ENCODE measurements at places on chromosomes 3 and 15.

DNA sequence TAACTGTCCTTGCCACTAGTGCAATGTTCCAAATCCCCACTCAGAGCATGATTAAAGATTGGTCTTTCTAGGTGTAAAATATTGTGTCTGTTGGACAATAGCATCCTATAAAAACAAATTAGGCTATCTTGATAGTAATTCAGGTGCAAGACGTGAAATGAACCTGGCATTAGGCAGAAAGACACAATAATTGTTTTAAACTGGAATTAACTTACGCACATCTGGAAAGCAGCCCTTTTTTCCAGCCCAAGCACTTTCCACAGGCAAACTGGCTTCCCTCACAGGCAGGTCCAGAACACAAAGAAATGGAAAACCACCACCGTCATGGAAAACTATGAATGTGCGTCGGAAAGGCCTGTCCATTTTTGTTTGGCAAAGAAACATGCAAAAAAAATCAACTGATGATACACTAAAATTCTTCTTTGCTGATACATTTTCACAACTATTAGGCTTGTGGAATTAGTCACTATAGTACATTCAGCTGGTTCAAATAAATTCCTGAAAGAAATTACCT is 474.7 kb upstream of the IL12A start:
- DNase-seq, result no peak

- no peak for DNase-seq
Measured at GRCh38 chr3:14179114-14179465, 473 bp downstream of the LSM3 start.

DNA sequence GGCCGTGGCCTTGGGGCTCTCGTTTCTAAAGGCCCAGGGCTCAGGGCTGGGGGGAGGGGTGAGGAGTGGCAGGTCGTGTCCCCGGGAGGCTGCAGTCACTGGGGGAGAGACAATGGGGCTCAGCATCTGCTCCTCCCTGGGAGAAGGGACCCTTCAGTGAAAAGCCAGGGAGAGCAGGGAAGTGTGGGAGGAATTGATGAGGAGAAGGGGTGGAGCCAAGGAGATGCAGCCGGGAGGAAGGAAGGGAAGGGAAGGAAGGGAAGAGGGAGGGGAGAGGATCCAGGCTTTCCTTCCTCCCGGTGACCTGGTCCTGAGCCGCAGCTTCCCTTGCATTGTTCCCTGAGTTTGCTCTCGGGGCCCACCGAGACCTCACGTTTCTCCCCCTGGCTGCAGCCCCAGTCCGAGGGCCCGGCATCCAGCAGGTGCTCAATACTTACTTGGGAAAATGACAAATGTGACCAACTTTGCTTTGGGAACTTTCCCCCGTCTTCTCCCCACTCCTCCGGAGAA is 1.4 kb upstream of the ZNF710 start:
- DNase-seq, result no peak

- no peak for DNase-seq
Measured at GRCh38 chr3:46981932-46982471, 2.5 kb downstream of the NBEAL2 start.

DNA sequence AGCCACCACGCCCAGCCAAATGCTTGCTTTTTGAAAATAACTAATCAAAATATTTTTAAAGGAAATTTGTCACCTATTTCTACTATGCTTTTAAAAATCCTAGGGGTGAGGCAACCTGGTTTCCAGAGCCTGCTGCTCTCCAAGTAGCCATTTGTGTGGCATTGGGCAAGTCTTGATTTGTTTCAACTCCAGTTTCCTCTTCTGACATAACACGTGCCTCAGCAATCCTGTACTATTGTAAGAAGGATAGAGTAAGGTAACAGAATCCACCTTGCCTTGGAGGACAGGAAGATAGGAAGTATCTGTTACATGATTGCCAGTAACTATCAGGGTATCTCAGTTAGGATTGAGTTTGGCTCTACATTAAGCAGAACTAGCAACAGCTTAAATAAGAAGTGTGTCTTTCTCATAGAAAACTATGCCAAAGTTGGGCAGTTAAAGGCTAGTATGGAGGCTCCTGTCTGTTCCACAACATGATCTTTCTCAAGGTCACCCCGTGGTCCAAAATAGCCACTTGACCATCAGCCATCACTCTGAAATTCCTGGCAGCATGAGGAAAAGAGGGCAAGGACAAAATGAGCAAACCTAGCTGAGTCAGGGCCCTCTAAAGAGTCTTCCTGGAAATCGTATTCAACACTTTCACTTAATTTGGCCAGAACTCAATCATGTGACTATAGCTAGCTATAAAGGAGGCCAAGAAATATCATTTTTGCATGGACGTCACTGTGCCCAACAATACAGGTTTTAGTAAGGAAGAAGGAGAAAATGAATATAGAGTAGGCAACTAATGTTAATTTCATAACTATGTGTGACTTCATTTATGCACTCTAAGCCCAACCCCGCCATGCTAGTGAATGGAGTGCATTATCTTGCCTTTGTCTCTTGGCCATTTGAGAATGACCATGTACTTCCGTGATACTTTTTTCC is 66.1 kb downstream of the HMG20A start:
- no peak for DNase-seq

GRCh38 chr15:82045179-82045891 is 483 bp downstream of the MEX3B start:
- no peak for DNase-seq

- no peak for DNase-seq
Measured at GRCh38 chr3:117865338-117865737, 1155.8 kb downstream of the TUSC7 start.

- DNase-seq, result no peak
Measured at GRCh38 chr3:32621466-32621865, 50.8 kb upstream of the DYNC1LI1 start.

DNA sequence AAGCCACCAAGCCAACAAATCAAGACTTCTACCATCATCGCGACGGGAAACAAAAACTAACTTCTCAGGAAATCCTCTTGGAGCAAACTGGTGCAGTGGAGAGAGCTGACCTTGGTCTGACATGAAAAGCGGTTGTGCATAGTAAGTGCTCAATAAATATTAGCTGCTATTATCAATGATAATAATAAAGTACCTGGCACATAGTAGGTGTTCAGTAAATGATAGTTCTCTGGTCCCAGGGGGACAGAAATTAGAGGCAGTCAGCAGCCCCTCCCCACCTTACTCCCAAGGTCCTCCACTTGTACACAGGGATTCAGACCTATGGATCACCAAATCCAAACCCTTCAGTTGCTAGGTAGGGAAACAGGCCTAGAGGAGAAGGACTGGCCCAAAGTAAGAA is 6.0 kb upstream of the CSK start:
- no peak for DNase-seq

DNA sequence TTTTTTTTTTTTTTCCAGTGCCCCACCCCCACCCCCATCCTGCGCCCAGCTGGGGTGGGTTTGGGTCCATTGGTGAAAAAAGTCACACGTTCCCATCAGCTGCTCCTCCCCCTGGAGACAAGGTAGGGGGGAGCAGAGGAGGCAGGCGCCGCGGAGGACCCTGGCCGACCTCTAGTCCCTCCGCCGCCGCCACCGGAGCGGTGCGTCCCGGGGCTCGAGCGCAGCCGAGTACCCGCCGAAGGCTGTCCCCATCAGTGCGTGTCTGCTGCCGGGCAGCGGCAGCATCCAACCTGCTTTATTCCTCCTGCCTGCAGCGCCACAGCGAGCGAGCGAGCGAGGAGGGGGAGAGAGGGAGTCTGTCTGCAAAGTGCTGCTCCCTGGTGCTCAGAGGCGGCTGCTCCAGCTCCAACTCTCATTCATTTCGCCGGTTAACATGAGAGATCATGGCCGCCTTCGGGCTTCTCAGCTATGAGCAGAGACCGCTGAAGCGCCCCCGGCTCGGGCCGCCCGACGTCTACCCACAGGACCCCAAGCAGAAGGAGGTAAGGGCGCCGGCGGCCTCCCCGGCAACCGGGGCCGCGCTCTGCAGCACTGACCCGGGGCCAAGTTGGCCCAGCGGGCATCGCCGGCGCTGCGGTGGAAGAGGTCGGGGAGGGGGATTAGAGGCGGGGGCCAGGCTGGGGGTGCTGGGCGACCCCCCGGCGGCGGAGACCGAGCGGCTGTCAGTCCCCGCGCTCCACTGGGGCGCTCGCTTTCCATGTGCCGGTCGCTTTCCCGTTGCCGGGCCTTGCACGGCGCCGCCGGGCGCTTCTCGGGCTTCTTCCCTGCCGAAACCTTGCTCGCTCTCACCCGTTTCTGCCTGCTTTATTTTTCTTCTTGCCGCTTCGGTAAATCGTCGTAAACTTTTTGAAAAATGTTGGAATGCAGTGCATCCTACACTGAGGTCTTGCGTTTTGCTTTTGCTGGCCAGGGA is 1.3 kb downstream of the MED12L start:
- DNase-seq, result peak; percentile 49

DNA sequence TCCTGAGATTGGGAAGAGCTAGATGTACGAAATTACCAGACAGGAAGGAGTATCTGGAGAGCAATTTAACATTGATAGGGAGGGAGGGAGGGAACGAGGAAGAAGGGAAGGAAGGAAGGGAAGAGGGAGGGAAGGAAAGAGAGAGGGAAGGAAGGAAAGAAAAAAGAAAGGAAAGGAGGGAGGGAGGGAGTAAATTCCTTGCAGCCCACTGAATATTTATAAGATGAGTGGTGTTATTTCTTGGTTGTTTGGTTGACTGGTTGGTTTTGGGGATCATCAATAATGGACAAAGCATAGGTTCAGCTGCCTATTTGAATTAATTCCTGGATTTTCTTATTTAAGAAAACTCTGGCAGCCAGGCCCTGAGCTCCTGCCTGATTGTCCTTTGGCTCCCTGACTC is 15.5 kb upstream of the TSEN2 start:
- DNase-seq, result no peak

GRCh38 chr3:152419748-152420147 is 151.0 kb downstream of the MBNL1 start:
- DNase-seq, result no peak

DNA sequence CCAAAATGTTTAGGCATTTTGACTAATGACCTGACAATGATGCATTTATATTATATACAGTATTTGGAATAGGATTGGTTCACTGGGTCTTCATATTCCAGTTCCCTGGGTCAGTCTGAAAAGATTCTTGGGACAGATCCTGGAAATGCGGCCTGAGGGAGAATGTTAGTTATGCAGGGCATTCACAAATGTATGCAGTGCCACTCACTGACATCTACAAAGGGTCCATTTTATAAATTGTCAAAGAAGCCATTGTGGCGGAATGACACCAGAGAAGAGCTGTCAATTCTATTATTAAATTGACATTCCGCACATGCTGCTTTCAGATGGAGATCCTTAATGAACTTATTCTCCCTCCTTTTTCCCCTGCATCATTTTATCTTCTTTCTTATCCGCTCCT is 176.6 kb downstream of the VGLL3 start:
- DNase-seq, result no peak

- no peak for DNase-seq
Measured at GRCh38 chr15:38253351-38253781, 730 bp downstream of the SPRED1 start.

DNA sequence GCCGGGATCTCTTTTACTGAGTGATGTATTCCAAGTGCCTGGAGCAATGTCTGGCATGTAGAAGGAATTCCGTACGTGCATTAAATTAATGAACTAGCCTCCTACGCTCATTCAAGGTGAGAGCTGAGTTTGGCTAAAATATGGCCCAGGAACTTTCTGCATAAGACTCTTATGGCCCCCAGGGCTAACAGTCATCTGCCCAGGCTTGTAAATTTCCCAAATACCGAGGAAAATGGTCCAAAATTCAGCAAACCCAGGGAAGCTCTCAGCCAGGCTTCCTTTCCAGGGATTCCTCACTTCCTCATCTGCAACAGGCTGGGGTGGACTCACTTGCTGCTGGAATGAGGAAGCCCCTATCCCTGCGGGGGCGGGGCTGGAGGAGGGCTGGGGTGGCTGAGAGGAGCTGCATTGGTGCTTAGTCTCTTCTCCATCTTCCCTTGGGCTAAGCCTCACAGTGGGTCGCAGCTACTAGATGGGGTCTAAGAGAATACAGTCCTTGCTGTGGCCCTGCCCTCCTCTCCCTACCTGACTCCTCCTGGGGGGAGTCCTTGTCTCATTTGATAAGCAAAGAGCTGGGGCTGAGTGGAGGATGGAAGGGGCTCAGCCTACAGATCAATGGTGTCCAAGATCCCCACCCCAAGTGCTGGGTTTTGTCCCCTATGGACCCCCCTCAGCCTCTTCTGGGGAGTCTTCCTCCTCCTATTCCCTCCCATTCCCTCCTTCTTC is 28.5 kb upstream of the APOD start:
- no peak for DNase-seq

GRCh38 chr3:15331072-15331605 is 1.2 kb downstream of the SH3BP5 start:
- DNase-seq, result no peak

GRCh38 chr3:29854821-29855220 is 574.0 kb downstream of the RBMS3 start:
- no peak for DNase-seq
